Hematopoietic multipotent progenitor cell treated with erythropoietin and hydrocortisone succinate and interleukin-3 and kit ligand, for 8 days (in vitro differentiated cells): ENCODE measurements at places on chromosomes 1 and 21.
A peak's percentile ranks its signal among the peaks of the same experiment; 100 is the strongest.

DNA sequence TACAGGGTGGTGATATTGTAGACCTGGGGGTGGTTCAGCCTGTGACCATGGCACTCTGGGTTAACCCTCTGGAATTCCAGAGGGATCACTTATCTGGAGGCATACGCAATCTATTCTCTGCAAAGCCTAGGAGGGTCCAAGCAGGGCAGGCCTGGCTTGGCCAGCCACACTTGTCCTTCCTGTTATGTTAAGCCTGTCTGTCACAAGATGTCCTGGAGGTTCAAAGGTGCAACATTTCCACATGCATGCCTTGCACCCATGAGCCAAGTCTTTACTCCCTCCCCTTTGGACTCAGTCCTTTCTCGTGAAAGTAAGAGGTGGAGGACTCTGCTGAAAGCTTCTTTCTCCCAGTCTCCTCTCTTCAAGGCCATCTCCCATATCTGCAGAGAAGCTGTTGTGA lies 345.1 kb downstream of the HHIPL2 start:
- no peak for DNase-seq

DNA sequence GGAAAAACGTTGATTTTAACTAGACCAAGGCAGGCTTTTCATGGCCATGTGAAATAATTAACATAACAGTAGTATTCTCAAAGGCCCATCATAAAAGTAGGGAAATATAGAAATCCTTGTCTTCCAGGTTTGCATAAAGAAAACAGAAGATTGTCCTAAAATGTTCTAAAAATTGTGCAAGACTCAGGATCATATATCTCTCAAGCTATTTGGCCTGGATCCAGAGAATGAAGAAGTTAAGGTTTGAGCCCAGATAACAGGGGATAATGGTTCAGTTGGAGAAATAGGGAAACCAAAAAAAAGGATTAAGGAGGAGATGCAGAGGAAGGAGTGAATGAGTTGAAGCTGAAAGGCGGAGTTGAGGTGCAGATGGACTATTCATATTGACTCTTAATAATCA lies 555.5 kb upstream of the NR5A2 start:
- no peak for DNase-seq

GRCh38 chr1:15411593-15412137 lies 2.0 kb downstream of the EFHD2 start:
- no peak for DNase-seq

GRCh38 chr1:54396261-54396933 lies 9.8 kb downstream of the SSBP3 start:
- peak; percentile 86 for DNase-seq

- DNase-seq, result no peak
These were observed 6.4 kb downstream of the ITGB2 start for GRCh38 chr21:44914176-44914874.

DNA sequence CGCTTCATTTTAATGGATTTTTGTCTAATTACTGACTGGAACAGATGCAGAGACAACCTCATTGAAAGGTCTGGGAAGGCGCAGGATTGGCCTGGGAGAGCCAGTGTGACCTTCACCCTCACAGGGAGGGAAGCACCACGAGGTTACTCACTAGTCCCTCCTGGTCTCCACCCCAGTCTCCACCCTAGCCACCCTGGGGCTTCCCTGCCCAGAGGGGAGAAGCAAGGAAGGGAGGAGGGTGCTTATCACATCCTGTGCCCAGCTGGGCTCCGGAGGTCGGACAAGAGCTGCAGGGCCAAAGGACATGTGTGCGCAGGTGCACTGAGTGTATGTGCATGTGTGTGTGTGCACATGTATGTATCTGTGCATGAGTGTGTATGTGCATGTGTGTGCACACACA lies 220.1 kb upstream of the VAMP3 start:
- DNase-seq, result no peak

DNA sequence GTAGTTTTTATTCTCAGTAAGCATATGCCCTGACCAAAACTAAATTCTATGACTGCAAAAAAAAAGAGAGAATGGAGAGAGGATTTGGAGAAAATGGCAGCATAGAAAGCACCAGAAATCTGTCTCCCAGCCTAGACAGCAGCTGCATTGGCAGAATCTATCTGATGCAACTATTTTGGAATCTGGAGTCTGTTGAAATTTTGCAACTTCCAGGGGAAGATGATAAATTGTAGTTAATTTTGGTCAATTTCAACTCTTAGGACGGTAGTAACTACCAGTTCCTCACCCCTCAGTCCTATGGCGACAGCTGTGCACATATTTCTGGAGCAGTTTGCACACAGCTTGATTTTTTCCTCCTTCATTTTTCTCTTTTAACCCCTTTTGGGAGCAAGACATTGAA lies 10.9 kb downstream of the EXO5 start:
- no peak for DNase-seq

DNA sequence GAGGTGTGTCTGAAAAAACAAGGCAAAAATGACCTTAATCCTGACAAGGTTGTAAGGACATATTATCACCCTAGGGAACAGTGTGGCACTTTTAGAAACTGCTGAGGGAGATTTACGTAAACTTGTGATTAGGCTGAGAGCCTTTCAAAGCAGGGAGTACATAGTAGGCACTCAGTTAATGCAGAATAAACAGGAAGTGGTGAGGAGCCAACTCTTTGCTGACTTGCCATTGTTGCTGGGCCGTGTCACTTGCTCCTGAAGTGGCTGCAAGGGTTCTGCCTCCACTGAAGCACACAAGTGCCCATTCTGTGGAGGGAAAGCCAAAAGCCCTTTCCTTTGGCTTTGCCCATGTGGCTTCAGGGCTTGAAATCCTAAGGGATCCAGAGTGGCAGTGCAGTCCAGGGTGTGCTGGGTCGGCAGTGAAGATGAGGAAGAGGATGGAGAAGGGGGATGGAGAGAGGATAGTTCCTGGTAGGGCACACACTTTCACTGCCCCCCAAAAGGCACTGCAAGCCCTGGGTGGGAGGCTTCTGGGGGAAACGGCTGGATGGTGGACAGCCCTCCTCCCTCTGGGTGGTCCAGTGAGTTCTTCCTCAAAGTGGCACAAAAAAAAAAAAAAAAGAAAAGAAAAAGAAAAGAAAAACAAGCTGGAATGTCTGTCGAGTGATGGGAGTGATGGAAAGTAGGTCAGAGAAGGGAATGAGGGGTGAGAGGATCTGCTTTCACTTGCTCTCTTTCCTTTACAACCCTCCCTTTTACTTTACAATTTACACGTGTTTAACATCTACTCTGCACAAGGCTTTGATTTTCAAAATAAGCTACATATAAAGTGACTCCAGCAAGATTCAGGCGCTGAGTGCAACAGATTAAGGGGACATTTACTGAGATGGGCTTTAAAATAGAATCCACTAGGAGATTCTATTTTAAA lies 13.7 kb upstream of the RHEX start:
- DNase-seq, result no peak

DNA sequence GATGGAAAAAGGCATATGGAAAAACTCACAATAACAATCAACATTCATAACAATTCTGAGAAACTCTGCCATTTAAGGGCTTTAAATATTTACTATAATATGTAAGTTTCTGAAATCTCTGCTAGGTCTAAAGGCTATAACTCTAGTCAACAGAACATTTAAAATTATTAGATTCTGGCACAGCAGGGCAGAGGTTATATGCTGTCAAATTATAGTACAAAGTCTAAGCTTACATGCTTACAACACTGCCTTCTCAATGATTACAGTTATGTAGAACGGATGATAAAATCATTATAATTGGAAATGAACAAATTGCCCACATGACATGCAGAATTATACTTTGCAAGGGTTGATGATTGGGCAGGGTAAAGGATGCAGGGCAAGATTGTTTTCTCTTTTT lies 97.7 kb downstream of the PIGK start:
- DNase-seq, result no peak

GRCh38 chr1:37473431-37474045 lies 842 bp upstream of the ZC3H12A start:
- DNase-seq, result peak; percentile 47

DNA sequence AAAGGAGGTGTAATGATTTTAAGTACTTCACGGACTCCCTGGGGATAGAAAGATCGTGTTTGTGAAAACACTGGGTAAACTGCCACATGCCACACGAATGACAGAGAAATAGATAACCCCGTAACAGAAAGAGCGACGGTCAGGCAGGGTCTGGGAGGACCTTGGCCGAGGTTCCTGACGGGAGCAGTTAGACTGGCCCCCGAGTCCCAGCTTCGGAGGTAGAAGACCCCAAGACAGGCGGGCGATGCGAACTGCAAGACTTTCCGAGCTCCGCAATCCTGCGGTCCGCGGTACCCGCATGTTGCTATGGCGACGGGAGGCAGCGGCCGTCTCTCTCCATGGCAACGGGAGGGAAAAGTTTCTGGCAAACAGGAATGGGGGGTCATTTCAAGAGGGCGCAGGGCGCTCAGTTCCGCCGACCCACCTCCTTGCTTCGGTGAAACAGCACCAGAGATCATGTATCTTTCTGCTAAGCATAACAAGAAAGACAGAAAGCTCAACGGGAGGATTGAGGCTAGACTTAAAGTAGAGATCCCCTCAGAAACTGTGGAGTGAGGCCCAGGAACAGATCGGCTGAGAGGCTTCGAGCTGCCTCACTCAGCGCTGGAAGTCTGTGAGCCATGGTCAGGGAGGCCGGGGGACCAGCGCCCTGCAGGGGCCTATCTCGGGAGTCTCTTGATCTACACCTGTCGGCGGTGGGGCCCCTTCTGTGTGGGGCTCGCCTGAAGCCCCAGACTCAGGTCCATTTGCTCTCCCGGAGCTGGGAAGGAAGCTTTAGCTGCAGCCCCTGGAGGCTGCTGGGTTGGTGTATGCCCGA lies 685 bp upstream of the SYT6 start:
- DNase-seq, result no peak

- DNase-seq, result no peak
These were observed 100.7 kb upstream of the PDE4B start for GRCh38 chr1:65691972-65692371.

DNA sequence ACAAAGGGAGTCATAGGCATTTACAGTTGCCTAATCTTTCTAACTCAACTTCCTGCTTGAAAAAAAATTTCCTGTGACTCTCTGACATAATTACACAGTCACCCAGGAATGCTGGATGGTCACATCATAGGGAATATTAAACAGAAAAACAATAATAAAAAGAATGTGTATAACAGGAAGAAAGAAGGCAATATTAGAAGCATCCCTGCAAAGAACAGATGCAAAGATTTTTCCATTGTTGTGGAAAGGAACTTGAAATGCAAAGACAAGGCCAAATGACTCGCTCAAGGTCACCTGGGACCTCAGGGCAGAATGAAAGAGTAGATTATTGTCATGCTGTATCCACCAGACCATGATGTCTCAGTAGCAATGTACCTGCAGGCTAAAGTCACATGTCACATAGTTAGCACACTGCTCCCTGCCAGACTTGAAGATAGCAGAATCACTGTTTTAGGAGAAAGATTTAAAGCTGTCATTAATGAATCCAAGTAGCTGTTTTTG lies 184.3 kb downstream of the CYYR1 start:
- no peak for DNase-seq

- no peak for DNase-seq
These were observed 23.2 kb upstream of the BECN2 start for GRCh38 chr1:241934201-241934848.

DNA sequence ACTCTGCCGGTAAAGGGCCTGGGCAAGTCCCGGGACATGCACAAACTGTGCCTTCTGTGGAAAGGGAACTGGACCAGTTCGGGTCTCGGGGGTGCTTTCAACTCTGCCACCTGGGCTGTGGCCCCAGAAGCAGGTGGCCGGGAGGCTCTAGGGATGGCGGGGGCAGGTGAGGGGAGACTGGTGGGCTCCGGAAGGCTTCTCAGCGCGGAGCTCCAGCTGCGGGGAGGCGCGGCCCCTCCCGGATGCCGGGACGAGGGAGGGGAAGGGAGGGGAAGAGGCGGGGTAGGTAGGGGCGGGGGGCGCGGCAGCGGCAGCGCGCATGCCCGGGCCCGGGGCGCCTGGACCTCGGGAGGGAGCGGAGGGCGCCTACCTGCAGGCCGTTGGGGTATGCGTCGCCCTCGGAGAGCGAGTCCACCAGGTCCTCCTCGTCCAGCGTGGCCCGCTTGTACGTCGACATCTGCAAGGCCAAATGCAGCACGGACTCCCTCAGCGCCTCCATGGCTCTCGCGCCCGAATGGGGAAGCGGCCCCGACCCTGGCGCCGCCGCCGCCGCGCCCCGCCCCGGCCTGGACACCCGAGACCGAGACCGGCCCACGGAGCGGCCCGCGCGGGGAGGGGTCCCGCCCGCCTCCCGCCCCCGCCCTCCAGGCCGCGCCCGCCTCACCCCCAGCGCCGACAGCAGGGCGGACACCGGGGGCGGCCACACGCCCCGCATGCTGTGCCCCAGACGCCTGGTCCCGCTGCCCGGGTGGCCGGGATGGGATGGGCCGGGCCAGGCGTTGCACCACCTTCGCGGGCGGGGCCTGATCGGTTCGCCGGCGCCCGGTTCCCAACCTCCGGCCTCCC lies at the start of gene ECE1:
Gene ECE1, minus strand, starts transcription at position 764 of the 846 bp plus-strand sequence. Its CDS starts 49 bp downstream, at position 715.
- DNase-seq, result no peak

- DNase-seq, result no peak
These were observed 31.9 kb downstream of the MTARC1 start for GRCh38 chr1:220818421-220819173.

- DNase-seq, result no peak
These were observed 109.7 kb upstream of the HP1BP3 start for GRCh38 chr1:20896826-20897225.

DNA sequence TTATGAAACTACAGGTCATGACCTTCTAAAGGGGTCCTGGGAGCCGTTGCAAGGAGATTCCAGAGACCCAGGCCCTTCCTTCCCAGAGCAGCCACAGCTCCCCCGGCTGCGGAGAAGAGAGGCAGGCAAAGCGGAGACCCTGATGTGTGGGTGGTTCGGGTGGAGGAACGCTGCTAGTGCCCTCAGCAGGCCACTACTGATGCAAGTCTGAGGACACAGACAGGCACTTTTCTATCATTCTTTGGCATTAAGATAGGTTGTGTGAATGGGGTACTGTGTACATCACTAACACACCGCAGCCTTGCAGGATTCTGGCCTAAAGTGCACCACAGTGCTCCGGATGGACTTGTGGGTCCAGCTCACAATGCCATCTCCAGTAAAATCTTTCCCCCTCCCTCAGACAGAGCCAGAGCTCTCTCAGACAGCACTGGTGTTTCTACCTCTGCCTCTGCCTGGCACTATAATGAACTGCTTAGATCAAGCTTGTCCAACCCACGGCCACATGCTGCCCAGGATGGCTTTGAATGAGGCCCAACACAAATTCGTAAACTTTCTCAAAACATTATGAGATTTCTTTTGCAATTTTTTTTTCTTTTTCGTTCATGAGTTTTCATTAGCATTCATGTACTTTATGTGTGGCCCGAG lies 121.4 kb downstream of the TGFBR3 start:
- no peak for DNase-seq
